ENCODE measurements at places on chromosomes 4 and X. TPM values are rescaled to one million over a fixed set of nuclear protein-coding genes. Genes with fewer than 3 reads are reported as not detected.

Gene GAGE1
- total RNA-seq, result not detected

Gene TLR2
- 1.2 TPM for total RNA-seq

Gene ITM2A
- 5.9 TPM for total RNA-seq

Gene WNK3
- total RNA-seq, result 18.5 TPM

Gene EGF
- total RNA-seq, result 65.1 TPM

Gene NXF2
- not detected for total RNA-seq

Gene SHROOM3
- 32.1 TPM for total RNA-seq

Gene SMAD1
- 41.7 TPM for total RNA-seq

Gene MAGEB2
- total RNA-seq, result not detected

Gene PNMA6F
- not detected for total RNA-seq

Gene MAP7D3
- 10.3 TPM for total RNA-seq

Gene CXCL3
- 5.2 TPM for total RNA-seq

Gene SSX1
- total RNA-seq, result not detected

Gene DEFB131A
- total RNA-seq, result not detected

Gene NONO
- total RNA-seq, result 634 TPM

Gene AASDH
- 16.7 TPM for total RNA-seq

Gene ZIC3
- not detected for total RNA-seq

Gene HTN1
- total RNA-seq, result not detected

Gene LAGE3
- total RNA-seq, result 12.9 TPM

Gene VSIG1
- total RNA-seq, result 33.2 TPM

Gene MORC4
- 28.8 TPM for total RNA-seq

Gene TMEM150C
- 7.8 TPM for total RNA-seq

Gene RS1
- total RNA-seq, result not detected

Gene PHOX2B
- total RNA-seq, result 0.36 TPM

Gene USP27X
- total RNA-seq, result 7.8 TPM

Gene PAGE2
- total RNA-seq, result not detected

Gene CLGN
- total RNA-seq, result 3.0 TPM

Gene NXF2B
- total RNA-seq, result 0.64 TPM

Gene TCEAL6
- not detected for total RNA-seq

Gene PPP2R2C
- 10.8 TPM for total RNA-seq

Gene GABRG1
- total RNA-seq, result 0.88 TPM

Gene CENPVL1
- total RNA-seq, result 0.85 TPM

Gene GSPT2
- total RNA-seq, result 19.2 TPM

Gene RAB41
- not detected for total RNA-seq

Gene NPY5R
- total RNA-seq, result not detected

Gene FAM3A
- total RNA-seq, result 35.9 TPM

Gene MAGEC3
- total RNA-seq, result not detected

Gene ZNF81
- 15.4 TPM for total RNA-seq

Gene TAF7L
- not detected for total RNA-seq

Gene IQSEC2
- 8.2 TPM for total RNA-seq

Gene MBNL3
- 13.5 TPM for total RNA-seq

Gene GAGE12F
- total RNA-seq, result not detected

Gene CXCL11
- total RNA-seq, result not detected

Gene CYLC1
- total RNA-seq, result not detected

Gene CYTL1
- 0.52 TPM for total RNA-seq

Gene LPAR4
- 5.3 TPM for total RNA-seq

Gene TAF9B
- 25.1 TPM for total RNA-seq

Gene SERTM2
- total RNA-seq, result 8.9 TPM

Gene PABPC1L2A
- total RNA-seq, result not detected

Measured in type B pancreatic cell (in vitro differentiated cells).